ENCODE measurements at places on chromosomes 7 and 10.

GRCh38 chr7:141158561-141158960 lies 84.7 kb downstream of the TMEM178B start:
- DNase-seq, result no peak

DNA sequence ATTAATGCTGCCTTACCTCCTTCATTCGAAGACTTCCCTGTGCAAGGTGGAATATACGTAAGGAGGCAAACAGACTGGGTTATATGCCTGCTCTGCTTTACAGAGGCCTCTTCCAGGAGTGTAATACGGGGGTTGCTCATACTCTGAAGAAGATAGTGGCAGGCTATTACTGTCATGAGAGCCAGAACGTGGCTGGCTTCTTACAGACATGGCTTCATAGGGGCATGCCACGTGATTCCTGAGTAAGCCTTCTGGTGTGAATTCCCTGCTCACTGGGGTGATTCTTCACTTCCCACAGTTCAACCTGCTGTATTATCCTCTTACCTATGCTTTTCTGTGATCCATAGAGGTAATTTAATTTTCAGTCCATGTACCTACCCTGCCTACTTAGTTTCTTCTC lies 141.8 kb downstream of the ST7 start:
- DNase-seq, result no peak

GRCh38 chr7:22052674-22053365 lies 107.1 kb upstream of the CDCA7L start:
- no peak for DNase-seq

DNA sequence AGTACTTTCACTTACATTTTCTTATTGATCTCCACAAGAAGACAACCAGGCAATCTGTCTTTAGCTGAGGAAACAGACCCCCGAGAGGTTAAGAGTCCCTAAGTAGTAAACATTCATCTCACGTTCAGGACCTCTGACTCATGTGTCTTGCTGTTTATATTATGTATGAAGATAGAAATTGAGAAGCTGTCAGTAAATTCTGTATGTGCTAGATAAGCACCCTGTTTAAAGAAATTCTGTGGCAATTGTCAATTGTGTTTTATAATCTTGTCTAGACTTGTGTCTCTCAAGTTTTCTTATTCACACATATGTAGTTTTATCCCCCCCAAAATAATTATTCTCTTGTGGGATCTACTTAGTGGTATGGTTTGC lies 14.5 kb downstream of the ADK start:
- DNase-seq, result no peak

- DNase-seq, result no peak
These were observed 118.0 kb downstream of the NRF1 start for GRCh38 chr7:129729511-129729910.

DNA sequence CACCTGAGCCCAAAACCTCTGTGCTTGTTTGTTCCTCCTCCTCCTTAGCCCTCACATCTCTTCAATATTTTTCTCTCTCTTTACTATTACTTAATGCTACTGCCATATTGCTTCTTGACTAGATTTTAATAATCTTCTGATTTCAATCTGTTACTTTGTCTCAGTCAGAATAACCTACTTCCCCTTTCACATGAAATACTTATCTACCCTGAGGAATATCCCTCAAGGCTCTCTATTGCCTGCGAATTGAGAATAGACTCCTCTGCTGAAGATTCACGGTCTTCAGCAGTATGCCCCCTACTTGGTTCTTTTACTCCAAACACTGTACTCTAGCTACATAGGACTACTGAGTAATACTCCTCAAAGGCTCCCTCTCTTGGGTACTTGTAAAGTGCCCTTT lies 430.3 kb downstream of the AUTS2 start:
- DNase-seq, result no peak

GRCh38 chr10:69344591-69345252 lies 66.4 kb downstream of the HK1 start:
- DNase-seq, result no peak

DNA sequence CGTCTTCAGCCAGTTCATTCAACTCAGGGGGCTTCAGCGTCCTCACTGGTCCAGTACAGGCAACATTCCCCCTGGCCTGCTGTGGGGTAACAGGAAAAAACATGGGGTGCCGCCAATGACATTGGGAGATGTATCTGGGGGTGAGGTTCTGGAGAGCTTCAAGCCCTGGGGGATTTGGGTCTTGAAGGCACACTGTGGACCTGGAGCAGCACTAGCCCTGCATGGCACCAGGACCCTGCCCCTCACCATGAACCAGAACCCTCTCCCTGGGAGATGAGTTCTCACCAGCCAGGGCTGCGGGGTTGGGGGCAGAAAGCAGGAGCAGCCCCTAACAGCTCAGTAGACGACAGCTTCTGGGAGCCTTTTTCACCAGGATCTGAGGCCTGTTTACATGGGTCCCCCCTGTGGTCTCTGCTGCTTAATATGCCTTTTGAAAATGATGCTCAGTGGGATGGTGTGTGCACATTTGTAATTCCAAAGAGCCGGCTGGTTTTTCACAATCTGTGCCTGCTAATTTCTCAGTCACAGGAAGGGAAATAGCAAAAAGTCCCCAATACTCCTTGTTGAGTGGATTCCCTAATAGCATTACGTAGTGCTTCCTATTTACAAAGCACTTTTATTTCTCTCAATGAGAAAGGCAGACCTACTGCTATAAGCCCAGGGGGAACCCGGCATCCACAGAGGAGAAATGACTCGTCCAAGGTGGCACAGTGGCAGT lies 509.5 kb downstream of the RPS24 start:
- DNase-seq, result no peak
